Fibroblast of skin of abdomen (primary cell): ENCODE measurements at places on chromosomes 11 and 22.

GRCh38 chr11:43784301-43784700, 96.3 kb upstream of the ALKBH3 start:
- no peak for DNase-seq

GRCh38 chr11:125079878-125080530, 16.9 kb downstream of the SLC37A2 start:
- no peak for DNase-seq

DNA sequence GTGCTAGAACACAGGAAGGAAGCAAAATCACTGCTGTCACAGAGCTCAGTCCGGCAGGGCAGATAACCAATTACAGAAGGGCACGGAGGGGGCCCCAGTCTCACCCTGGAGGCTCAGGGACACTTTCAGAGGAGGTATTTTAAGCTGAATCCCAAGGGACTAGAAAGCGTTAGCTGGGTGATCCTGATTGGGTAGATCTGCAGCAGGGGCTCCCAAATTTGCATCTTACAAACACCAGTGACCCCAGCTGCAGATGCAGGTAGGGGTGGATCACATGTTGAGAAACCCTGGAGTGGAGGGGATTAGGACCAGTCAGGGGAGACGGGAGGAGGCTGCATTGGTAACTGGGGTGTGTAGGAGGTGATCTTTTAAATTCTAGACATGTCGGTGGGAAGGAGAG, 91.4 kb downstream of the CSNK2A3 start:
- no peak for DNase-seq

- no peak for DNase-seq
These were observed 339.3 kb upstream of the PLET1 start for GRCh38 chr11:112599856-112600533.

DNA sequence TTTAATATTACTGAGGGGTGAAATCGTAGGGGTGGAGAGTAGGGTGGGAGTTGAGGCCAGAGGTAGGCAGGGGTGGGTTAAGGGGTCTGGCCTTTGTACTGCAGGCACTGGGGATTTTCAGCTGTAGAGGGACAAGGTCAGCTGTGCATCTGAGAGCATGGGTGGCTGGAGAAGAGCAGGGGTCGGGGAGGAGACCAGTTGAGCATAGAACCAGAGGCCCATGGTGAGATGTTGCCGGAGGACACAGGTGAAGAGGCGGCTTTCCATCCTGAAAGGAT, 12.1 kb upstream of the CELSR1 start:
- no peak for DNase-seq
